Hematopoietic multipotent progenitor cell treated with erythropoietin and hydrocortisone succinate and interleukin-3 and kit ligand, for 4 days (in vitro differentiated cells): ENCODE measurements at places on chromosomes 1 and 21.
A peak's percentile ranks its signal among the peaks of the same experiment; 100 is the strongest.

GRCh38 chr1:14606632-14607031, 8.1 kb downstream of the KAZN start:
- peak; percentile 20 for DNase-seq

- peak; percentile 46 for DNase-seq
Observed at GRCh38 chr1:155977690-155978324, 540 bp downstream of the ARHGEF2 start.

DNA sequence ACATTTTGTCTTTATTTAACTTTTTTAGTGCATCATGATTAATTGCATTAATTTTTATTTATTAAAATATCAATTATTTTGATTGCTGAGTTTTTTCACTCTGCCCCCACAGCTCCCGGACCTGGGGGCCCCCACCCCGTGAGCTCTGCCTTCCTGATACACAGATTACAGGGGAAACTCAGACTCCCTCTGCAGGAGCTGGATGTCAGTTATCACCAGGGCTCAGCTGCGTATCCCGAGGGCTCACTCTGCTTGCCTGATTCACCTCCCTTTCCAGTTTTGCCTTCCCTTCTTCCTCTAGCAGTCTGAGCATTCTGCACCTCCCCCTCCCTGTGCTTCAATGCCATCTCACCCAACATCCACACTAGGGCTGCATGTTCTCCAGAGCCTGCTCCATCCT, 98.2 kb downstream of the ATP1A1 start:
- DNase-seq: no peak

GRCh38 chr1:39571178-39571483, 5.5 kb downstream of the PABPC4 start:
- no peak for DNase-seq

DNA sequence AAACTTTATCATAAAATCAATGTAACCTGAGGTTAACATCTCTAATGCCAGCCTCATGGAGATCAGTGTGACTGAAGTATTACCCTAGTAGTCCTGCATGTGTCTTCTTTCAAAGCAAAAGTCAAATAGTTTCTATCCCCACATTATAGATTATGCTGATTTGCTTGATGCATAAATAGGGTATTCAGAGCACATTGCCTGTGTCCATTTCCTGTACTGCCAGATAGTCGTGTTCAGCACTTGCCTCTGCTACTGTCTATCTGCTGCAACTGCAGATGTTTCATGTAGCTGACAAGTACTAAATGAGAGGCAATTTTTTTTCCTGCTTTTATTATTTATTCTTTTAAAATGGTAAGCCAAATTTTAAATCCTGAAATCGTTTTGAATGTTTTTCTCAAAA, 348.7 kb downstream of the CHRM3 start:
- peak; percentile 58 for DNase-seq

DNA sequence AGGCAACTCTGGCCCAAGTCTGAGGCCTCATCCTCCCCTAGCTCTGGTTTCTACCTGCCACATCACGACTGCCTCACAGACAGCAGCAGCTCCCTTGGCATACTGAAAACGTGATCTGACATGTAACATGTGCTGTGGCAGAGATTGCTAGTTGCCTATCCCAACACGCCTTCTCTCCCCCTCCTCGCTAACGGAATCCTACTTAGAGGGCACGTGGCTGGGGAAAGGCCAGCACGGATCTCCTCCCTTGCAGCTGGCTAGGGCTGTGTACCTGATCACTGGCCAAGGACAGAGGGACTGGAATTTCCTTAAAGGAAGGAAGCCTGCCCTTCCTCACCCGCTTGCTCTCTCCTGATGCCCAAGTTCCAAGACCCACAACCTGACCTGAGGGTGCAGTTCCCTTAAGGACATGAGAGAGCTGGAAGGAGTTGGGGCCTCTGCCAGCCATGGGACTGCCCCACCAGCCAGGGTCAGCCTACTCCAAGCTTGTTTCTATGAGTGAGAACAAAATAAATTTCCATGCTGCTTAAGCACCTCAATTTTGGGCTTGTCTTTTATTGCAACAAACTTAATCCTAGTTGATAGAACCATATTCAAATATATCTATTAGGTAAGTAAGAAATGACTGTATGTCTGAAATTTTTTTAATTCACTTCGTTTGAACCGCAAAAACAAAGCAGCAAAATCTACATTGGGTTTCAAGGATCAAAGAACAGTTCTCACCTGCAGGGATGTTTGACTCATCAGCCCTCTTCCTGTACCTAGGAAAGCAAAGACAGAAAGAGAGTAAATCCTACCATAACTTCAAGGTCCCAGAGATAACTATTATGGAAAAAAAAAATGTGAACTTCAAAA, 7.2 kb downstream of the SETD4 start:
- no peak for DNase-seq

DNA sequence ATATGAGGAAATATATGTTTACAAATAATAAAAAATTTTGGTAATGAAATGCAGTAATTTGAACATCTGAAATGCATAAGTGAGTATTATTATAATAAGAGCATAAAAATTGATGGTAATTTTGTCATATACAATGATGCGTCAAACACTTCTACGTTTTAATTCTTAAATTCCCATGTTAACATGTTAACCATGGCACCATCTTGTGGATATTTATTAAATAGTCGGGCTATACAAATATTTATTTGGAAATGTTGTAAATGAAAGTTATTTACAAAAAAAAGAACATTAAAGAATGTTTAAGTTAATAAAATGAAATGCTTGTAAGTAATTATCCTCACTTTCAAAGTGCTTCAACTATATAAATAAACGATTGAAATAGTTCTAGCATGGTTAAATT, 57.2 kb upstream of the C1orf185 start:
- peak; percentile 51 for DNase-seq

DNA sequence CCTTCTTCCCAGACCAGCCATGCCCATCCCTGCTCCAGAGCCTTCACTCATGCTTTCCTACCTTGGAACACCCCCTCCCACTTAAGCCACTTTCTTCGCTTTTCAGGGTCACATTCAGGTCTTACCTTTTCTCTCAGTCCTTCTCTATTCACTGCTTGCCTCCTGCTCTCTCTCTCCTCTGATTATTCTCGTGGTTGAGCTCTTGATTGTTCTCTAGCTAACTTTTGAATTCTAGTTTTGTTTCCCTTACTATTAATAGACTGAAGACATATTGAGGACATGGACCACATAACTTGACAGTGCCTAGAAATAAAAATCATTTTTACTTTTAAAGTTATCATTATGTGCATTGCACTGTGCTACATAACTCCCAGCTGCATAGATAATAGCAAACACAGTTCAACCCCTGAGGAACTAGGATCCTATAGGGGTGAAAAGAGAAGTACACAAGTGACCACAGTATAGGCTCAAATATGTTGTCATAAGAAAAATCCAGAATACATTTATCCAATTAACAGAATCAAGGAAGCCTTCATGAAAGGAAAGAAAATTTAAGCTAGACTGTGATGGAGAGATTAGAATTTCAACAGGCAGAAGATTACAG, 21.5 kb downstream of the INSL5 start:
- peak; percentile 34 for DNase-seq
